Cardiac septum (tissue), 1 donor: ENCODE measurements at places on chromosomes 7 and 10. TPM values are rescaled to one million over a fixed set of nuclear protein-coding genes. Genes with fewer than 3 reads are reported as not detected.

The ENO4 gene
- not detected for total RNA-seq

DNA sequence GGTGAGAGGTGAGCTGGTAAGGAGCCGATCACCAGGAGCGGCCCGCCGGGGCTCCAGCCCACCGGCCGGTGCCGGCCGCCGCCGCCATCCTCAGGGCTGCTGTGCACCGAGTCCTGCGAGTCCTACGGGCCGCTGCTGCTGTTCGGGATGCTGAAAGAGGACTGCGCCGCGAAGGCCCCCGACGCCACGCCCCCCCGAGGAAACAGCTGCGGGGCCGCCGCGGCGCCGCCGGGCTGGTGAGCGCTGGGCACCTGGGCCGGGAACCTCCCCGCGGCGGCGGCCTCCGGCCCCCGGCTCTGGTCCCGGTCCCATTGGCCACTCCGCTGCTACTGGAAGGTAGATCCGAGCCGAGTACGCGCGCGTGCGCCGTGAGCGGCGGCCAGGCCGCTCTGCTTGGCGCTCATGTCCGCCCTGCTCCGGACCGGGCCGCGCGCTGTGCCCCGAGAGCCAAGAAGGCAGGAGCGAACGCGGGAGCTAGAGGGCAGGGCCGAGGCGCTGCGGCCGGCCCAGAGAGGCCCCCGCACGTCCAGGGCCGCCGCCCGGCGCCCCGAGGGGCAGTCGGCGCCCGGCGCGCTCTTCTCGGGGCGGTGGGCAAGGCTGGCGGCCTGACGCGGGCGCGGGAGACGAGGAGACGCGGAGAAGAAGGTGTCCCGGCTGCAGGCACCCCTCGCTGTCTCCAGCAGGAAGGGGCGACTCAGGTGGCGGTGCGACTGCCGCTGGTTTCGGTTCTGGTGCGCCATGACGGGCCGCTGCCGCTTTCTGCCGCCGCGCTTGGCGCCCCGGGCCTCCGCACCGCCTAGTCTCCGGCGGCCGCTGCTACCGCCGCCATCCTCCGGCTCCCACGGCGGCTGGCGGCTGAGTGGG is 121.3 kb upstream of the WIPF3 start:
- DNase-seq: peak; percentile 86

- DNase-seq: no peak
These were observed 27.3 kb downstream of the NAPEPLD start for GRCh38 chr7:103121641-103122040.

DNA sequence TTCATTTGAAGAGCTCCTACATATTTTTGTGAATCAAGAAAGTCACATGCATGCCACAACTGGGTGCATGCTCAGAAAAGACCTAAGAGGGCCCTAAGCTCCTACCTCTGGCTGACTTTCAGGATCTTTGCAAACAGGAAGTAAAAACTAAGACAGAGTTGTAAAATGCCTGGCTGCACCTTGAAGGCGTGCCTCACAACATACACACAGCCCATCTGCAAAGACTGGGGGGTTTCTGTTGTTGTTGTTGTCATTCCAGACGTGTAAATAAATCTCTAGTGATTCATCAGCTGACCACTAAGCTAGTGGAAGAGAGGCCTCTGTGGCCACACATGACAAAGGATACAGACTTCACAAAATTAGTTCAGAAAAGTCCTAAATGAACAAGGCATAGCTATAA is 31.8 kb downstream of the SMURF1 start:
- no peak for DNase-seq

DNA sequence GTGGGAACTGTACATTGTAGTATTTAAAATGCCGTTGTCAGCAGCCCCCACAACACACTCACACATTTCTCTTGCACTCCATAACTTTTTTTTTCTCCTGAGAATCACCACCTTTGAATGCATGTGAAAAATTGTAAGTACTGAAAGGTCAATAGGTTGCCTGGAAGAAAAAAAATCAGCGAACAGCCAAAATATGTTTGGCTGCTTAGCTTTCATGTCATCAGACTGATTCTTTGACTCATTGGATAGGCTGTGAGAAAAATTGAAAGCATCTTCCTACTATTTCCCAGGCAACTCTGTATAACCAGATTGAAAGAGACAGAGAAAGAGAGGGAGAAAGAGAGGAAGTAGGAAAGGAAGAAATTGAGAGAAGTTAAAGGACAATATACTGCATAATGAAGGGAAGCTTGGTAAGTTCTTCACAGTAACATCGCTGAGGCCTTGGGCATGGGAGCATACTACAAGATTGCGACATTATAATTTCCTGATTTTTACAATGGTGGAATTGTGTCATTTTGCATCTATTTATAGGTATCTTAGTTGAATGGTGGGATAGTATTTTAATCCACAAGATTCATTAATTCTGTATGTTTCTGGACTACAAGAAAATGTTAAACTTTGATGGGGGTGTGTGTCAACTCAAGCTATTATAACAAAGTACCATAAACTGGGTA is 249.3 kb upstream of the KCND2 start:
- no peak for DNase-seq

DNA sequence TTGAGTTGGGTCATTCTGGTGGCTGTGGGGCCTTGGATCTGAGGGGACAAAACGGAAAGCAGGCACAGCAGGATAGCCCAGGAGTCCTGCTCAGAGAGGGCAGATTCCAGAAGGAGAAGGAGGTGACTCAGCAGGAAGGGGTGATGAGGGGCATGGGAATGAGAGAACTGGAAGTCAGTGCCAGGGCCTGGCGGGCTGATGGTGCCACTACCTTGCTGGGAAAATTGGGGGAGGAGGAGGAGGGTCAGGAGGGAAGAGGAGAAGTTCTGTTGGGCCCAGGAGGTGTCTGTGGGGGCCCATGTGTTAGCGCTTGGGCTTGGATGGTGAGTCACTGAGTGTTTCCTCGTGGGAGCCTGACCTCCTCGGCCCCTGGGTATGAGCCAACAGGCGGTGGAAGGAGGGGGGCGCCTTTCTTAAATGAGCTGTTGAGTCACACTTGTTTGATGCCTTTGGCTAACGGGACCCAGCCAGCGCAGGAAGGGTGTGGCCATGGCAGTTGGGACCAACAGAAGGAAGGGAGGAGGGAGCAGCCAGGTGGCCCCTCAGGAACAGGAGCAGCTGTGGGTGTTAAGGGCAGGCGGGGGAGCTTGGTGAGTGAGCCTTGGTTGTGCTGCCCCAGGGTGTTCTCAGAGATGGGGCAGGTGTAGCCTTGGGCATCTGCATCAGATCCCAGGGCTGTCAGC is 130.0 kb upstream of the BTBD16 start:
- DNase-seq: peak; percentile 93

DNA sequence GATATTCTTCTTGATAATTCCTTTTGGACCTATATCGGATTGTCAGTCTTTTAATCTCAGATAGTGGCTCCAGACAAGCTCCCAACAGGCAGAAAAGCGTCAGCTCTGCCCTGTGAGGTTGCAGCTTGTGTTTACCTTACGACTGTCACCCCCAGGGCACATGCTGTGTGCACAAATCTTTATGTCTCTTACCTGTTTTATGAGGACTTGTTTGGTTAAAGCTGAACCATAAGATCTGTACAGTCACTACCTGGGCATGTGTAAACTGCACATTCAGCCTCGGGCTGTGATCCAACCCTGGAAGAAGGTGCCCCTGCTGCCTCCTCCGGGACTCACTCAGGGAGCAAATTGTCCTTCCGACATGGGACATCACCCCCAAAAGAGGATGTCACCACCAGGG is 119.8 kb downstream of the GALNT17 start:
- no peak for DNase-seq
